ENCODE measurements at places on chromosomes 6 and 20.

DNA sequence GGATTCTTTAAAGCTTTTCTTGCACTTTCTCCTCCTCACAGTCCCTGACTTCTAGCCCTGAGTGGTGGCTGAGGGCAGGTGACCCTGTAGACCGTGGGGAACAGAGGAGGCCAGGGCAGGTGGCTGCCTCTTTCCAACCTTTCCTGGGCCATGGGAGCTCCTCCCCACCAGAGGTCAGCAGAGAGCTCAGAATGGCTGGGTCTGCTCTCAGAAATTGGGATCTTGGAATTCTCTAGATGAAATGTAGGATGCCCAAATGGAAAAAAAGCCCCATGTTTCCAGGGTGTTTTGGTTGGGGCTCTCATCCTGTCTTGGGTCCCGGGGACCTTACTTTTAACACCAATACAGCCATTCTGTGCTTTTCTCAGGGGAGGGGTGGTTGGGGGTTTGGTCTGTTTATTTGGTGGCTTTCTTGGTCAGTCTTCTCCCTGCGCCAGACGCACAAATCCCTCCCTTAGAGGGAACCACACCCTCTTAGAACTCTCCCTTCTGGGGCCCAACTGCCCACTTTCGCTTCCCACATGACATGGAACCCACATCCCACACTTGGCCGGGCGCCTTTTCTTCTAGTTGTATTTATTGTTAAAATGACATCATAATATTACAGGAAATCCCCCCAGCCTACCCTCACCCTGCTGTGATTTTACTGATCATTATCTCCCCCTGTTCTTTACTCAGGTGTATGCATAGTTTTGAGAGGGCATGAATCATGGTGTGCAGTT, 17.9 kb downstream of the GNAS start:
- DNase-seq, result no peak

- DNase-seq, result no peak
Observed at GRCh38 chr6:108660251-108660650, 99.5 kb downstream of the FOXO3 start.

DNA sequence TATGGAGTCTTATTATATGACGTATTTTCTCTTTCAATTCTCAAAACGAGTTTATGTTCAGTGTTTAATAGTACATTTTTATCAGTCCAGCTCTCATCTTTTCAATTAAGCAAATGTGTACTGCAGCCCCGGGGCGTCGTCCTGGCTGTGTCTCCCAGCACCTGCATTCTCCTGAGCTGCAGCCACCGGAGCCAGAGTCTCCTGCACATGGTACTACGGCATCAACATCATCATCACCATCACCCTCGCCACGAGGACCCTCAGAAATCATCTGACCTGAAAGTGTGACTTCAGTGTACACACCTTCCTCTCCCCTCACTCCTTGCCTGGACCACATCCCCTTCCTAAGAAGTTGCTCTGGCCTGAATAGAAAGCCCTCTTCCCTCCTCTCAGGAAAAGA, 267.7 kb upstream of the ARID1B start:
- DNase-seq, result no peak

- DNase-seq, result no peak
Observed at GRCh38 chr6:136365776-136366354, 76.2 kb upstream of the BCLAF1 start.

DNA sequence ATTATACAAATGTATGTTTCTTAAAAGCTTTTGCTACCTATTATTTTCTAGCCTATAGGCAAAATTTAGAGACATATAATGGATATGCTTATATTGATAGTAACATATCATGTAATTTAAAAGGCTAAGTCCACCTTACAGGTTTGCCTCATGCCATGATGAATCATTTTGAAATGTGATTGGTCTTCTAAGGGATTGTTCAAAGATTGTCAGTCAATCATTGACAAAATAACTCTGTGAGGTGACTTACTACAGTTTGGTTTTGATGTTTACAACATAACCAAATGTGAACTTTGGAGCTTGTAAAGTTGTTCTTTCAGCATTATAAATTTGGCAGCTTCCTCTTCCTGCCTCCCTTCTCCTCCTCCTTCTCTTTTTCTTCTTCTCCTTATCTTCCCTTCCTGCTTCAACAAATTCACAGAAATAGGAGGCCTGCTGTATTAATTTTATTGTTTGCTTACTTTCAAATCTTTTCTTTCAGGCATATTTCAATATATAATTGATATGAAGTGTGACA, 39.7 kb upstream of the ZFP64 start:
- DNase-seq, result no peak

DNA sequence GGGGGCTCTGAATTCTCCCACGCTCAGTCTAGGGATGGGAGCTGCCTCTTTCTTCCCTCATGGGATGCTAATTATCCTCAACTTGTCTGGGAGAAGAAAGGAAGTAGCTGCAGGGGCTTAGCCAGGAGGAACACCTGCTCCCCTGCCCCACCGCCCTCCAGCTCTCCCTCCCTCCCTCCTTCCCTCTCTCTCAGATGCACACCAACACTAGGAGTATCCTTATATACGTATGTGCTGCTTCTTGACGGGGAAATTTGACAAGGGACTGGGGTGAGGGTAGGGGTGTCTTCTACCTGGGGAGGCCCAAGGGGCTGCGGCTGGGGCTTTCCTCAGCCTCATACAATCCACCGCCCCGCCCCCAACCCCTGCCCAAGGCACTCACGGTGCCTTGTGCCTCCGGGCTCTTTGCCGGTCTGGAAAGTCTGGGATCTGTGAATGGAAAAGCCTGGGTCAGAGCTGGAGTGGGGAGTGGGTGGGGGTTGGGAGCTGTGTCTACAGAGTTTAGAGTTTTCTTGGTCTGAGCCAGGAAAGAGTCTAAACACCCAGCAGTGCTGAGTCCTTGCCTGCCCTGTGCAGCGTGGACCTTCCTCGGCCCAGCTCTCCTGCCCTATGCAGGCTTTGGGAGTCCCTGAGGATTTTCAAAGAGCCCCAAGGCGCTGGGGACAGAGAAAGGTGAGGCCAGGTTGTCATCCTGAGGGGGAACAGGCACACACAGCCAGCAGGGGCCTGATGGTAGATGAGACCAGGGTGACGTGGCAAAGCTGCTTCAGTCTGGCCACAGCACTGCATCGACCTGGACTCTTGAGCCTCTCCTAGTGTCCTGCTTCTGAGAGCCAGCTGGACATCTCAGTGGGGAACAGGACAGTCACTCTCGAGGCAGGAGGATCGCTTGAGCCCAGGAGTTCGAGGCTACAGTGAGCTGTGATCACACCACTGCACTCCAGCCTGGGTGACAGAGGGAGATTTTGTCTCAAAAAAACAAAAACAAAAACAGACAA, 29.3 kb upstream of the EMILIN3 start:
- no peak for DNase-seq

GRCh38 chr20:46720776-46721425, 11.5 kb downstream of the SLC2A10 start:
- DNase-seq, result no peak

DNA sequence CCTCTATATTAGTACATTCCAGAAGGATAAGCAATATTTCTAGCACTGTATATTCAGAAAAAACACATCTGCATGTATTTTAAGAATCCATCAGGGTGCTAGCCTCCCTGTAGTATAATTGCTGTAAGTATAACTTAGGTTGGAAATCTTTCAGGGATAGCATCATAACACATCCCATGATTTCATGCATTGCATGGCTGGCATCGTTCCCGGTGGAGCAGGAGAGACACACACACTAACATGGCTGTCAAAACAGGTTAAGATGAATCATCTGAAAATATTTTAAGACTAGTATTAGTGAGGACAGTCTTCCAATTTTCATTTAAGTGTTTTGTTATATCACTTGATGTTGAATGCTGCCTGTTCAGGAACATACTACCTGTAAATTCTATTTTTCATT, 32.1 kb upstream of the CENPW start:
- DNase-seq, result no peak

GRCh38 chr20:25252230-25252651, 4.4 kb downstream of the PYGB start:
- DNase-seq, result no peak

DNA sequence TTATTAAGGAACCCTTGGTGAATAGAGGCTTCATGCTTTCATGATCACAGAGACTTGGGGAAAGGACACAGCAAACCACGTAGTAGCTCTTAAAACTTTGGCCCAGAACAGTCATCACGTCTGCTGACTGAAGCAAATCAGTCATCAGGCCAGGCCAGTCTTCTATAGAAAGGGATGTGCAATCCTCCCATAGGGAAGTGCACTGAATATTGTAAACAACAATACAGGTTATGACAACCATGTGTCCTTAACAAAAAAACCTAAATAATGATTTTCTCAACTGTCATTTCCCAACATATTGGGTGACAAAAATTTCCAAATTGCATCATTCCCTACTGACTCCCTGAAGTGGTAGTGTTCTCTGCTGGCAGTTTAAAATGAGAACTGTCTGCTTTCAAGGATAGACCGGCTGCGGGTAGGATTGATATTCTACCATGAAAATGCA, 388.2 kb upstream of the CITED2 start:
- DNase-seq, result no peak

GRCh38 chr6:136104556-136104955, 145.6 kb downstream of the MTFR2 start:
- DNase-seq, result no peak

- DNase-seq, result no peak
Observed at GRCh38 chr6:12679341-12679740, 37.2 kb upstream of the PHACTR1 start.

GRCh38 chr20:35478804-35479472, 23.5 kb downstream of the CEP250 start:
- DNase-seq, result no peak

DNA sequence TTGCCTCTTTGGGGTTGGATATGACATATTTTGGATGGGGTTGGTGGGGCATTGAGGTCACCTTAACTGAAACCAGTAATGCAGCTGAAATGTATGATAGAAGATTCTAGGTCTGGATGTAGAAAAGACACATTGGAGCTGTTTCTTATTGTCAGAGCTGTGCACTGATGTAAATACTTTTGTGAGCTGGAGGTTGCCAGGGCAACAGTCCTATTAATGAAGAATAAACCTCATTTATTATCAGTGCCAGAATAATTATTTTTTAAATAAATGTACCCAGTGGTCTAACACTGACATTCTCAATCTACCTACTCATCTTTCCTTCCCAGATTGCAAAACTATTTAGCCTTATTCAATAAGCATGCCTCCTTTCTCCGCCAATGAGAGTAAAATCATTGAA, 57.0 kb downstream of the CAP2 start:
- no peak for DNase-seq

DNA sequence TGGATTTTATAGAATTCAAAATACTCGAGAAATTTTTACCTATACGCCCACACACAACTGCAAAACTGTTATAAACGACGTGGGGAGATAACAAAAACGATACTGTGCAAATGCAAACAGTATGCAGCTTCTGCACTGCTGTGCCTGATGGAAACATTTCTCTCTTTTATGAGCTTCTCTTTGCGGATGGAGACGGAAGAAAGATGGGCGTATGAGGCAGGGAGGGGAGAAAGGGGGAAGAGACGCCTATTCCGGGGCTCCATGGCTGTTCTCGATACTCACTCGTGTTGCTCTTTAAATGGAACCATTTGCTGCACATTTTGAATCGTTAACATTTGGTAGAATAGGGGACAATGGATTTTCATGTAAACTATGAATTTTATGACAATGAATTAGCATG, 69.1 kb upstream of the EXOC2 start:
- no peak for DNase-seq

- no peak for DNase-seq
Observed at GRCh38 chr6:44251576-44252524, 4.9 kb downstream of the HSP90AB1 start.

DNA sequence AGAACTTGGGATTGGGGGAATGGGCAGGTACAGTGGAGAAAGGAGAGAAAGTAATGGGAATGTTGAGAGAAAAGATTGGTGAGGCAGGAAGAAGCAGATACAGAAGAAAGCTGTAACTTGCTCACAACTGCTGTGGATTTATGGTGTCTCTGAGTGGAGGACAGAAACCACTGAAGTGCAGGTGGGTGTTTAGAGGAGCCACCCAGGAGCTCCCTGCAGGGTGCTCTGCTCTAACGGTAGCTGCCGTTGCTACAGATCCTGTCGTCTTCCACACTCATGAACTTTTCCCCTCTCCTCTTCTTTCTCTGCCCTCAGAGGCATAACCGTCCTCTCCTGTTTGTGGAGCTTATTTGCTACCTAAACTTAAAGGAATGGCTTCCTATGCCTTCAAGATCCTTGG, 27.5 kb upstream of the MAPK13 start:
- DNase-seq, result no peak

DNA sequence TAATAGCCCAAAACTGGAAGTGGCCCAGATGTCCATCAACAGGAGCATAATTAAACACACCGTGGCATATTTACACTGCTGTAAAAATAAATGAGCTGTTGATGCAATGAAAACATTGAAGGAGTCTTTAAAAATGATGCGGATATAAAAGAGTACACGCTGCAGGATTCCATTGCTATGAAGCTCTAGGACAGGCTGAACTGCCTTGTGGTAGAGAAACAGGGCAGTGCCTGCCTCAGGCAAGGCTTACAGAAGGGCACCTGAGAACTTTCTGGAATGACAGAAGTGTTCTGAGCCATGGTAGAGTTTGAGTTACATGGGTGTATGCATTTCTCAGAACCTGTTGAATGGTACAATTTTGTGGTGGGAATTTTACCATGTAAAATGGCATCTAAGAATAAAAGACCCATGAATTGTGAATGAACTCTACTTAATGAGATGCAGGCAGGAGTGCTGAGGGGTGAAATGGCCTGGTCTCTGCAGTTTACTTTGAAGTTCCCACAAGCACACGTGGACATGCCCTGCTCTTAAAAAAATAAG, 45.3 kb upstream of the RIN2 start:
- no peak for DNase-seq
